Activated gamma-delta T cell (primary cell): ENCODE measurements at places on chromosomes 1 and 21.
A peak's percentile ranks its signal among the peaks of the same experiment; 100 is the strongest.

GRCh38 chr1:245516284-245516759 is 361.5 kb downstream of the KIF26B start:
- DNase-seq = no peak

GRCh38 chr1:7760245-7760644 is 10.9 kb upstream of the VAMP3 start:
- DNase-seq = no peak

GRCh38 chr1:192157067-192157466 is 1.2 kb upstream of the RGS18 start:
- DNase-seq = no peak

GRCh38 chr21:44440241-44441040 is 14.9 kb upstream of the LRRC3 start:
- no peak for DNase-seq

GRCh38 chr1:240314845-240315801 is 223.4 kb downstream of the FMN2 start:
- DNase-seq = no peak

DNA sequence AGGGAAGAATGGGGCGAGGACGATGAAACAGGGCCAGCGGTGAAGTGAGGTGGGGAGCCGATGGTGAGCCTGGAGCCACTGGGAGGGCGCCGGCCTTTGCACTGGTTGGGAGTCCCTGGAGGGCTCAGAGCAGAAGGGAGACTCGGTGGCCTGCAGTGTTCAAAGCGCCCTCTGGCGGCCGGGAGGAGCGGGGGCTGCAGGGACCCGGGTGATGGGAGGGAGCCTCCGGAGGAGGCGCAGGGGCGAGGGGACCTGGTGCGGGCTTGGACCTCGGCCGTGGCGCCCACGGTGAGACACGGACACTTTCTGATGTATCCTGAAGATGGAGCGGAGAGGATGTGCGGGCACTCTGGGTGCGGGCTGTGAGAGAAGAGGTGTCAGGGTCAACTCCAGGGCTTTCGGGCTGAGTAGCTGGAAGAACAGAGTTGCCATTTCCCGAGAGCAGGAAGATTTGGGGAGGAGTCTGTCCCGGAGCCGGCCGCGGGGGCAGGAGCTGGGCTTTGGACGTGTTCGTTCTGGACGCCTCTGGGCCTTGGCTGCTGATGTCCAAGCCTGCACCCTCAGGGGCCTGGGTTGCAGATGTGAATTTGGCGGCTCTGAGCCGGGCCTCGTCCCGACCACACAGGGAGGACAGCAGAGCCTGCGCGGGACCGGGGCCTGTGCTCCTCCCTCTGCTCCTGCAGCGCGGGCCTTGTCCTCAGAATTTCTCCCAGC is 29.7 kb downstream of the HEYL start:
- DNase-seq = no peak

DNA sequence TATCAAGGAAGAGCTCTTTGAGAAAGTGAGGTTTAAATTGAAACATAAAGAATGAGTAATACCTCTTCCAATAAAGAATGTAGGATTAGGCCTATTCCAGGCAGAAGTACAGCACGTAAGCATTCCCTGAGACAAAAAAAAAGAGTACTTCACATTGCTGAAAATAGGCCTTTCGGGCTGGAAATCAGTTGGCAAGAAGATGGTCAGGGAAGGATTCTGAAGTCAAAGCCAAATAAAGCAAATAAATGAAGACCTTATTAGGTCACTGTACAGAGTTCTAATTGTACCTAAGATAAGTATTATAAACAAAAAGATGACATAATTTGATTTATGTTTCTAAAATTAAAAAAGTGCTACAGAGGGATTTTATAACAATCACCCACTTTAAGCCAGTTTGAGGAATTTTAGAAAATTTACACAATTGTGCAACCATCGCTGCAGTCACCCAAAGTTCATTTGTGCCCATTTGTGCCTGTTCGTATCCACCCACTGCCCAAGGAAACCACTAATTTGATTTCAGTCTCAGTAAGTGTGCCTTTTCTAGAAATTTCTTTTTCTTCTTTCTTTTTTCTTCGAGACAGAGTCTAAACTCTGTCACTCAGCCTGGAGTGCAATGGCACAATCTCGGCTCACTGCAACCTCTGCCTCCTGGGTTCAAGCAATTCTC is 58.6 kb downstream of the FMO4 start:
- no peak for DNase-seq

GRCh38 chr1:208919371-208919770 is 664.1 kb upstream of the CAMK1G start:
- DNase-seq = no peak

DNA sequence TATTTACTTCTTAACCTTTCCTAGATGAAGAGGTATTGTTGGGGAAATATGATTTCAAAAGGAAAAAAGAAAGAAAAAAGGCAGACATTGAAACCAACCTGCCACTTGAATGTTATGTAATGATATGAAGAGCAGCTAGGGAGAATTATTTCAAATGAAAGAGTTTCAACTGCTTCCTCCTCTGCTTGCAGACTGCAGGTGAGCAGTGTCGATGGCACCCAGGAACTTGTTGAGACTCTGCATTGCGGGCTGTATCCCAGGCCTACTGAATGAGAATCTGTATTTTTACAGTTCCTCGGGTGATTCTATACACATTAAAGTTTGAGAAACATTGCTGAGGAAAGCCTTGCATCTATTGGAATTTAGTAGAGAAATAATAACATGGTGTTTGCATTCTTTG is 3.7 kb upstream of the RUNX1 start:
- no peak for DNase-seq

DNA sequence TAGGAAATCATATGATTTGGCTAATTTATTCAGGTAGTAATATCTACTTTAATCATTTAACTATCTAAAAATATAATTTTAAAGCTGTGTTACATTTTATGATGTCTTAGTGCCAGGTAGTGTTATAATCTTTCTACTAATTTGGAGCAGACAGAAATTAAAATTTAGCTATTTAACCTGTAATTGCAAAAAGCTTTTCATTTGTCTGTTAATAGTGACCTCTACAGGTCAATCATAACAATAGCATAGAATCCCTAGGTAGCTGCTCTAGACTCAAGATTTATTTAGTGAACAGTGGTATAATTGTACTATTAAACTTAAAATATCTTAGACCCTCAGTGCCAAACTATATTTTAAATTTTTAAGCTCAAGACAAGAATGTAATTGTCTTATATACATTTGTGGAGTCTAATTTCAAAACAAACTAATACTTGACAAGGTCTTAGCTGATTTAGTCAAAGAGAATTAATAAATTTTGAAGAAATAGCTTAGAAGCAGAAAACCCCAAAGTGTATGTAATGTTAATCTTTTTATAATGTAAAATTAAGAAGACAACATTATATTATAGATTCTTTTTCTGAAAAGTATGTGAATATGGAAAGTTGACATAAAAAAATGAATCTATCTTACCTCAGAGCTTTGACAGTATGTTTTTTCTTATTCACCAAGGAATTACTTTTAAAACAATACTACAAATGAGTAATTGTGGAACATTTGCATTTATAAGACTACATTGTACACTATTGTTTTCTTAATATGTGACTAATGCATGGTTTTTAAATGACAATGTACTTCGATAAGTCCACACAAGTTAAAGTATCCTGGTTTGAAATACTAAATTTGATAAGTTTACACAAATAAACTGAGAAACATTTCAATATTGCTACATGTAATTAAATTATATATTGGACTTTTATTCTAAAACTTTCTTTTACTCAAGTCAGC is 64.1 kb upstream of the RNPC3 start:
- no peak for DNase-seq

- no peak for DNase-seq
These were observed 61.0 kb upstream of the ADARB1 start for GRCh38 chr21:45013260-45013841.

DNA sequence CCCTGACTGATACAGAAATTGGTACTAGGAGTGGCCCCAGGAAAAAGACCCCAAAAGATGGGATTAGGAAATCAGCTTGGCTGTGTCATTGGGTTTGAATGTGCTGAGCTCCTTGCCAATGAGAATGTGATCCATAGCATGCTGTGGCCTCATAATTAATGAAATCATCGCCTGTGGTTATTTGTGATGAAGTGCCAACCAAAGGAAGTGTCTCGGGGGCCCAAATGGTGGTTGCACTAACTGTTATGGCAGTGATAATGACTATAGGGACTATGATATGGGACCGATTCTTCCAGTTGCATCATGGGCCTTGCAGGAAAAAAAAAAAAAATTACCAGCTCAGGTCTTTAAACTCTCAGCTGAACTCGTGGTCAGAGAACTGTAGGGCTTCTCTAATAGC is 15.4 kb upstream of the ZDHHC18 start:
- no peak for DNase-seq

- no peak for DNase-seq
These were observed 470.5 kb downstream of the LTN1 start for GRCh38 chr21:28522014-28522799.

- peak; percentile 52 for DNase-seq
These were observed 11.1 kb upstream of the S100A11 start for GRCh38 chr1:152047730-152048415.

- DNase-seq = no peak
These were observed 462.9 kb upstream of the ADAMTS5 start for GRCh38 chr21:27429710-27430341.

DNA sequence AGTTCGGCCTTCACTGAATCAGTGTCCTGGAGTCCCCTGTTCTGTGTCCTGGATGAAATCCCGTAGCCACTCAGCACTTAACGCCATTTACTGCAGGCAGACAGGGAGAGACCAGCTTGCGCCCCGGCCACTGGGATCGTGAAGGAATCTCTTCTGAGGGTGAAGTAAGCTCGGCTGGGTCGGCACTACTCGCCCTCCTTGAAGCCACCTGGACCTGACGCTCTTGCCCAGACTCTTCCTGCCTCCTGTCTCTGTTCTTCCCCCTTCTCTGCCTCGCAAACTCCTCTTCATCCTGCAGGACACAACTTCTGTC is 99.9 kb upstream of the ZBTB40 start:
- DNase-seq = no peak

GRCh38 chr1:90198616-90199332 is 203.9 kb downstream of the ZNF326 start:
- no peak for DNase-seq

- DNase-seq = no peak
These were observed 10.6 kb downstream of the CNR2 start for GRCh38 chr1:23902321-23903278.

- DNase-seq = no peak
These were observed 3.5 kb downstream of the SIPA1L2 start for GRCh38 chr1:232626452-232626851.

DNA sequence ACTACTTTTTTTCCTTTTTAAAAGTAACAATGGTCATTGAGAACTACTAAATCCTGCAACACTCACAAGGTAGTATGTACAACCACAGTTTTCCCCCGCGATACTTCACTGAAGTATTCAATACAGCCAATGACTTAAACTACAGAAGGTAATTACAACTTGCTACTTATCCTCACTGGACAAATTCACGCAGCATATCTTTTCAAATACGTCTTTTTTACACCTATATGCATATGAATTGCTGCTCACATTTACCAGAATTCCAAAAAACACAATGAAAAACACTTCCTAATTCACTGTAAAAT is 12.4 kb downstream of the NRIP1 start:
- DNase-seq = no peak

DNA sequence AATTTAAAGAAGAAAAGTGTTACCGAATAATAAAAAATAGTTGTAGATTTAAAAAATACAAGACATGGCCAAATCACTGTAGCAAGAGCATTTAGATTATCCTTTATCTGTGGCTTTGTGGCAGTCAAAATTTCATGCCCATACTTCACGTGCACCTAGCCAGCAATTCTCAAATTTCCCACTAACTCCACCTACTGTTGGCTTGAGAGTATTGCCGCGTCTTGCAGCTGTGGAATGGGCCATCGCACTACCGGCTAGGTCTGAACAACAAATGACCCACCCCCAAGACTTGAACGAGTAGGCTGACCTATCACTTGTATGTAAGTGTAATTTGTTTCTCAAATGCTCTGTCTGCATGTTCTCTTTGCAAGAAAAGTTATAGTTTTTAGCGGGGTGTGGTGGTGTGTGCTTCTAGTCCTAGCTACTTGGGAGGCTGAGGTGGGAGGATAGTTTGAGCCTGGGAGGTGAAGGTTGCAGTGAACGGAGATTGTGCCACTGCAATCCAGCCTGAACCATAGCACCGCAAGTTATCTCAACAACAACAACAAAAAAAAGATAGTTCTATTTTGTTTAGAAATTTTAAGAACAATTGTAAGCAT is 4.1 kb downstream of the KRTAP13-4 start:
- DNase-seq = no peak

DNA sequence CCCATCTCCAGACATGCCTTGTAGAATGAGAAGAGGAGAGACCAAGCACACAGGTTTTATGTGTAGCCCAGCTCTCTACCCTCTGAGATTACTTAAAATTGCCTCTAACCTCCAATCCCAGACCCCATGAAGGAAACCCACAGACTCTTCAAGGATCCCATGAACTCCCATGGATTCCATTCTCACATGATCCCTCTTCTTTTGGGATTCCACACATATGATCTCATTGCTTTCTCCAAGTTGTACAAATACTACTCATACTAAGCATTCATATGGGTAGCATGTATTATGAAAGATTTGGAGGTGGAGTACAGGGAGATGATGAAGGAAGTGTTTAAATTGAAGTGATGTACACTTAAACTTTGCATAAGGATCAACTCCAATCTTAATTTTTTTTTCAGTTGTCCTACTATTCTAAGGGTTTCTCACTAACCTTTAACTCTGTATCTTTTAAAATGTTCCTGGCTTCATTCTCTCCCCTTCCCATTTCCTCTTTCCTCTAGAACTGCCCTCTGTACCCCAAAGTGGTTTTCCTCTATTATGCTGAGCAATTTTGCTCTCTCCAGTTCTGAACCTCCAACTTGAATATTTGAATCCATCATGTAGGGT is 41.6 kb downstream of the MFSD2A start:
- no peak for DNase-seq

GRCh38 chr1:50981741-50982140 is 11.7 kb downstream of the CDKN2C start:
- DNase-seq = no peak

DNA sequence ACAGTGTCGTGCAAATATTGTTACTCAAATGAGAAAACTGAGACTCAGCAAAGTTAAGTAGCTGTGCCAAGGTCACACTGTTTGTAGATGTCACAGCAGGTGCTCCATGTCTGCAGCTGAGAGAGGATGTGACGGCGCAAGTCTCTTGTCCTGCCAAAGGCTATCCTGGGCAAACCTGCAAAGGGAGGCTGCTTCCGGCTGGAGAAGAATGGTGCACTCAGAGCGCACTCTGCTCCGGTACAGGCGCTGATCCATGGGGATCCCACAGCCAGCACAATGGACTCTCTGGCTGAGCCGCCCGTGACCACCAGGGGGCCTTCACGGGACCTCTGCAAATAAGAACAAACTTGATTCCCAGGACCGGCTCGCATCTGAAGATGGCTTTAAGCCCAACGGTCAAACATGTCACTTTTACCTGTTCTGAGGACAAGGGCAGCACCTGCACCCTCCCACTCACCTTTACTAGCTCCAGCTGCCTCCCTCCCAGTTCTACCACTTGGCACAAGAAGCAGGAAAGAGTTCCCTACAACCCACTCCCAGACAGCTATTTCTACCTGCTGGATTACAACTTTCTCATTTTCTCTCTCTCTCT is 21.9 kb downstream of the RD3 start:
- DNase-seq = no peak

GRCh38 chr1:32028746-32029145 is 15.1 kb downstream of the KHDRBS1 start:
- DNase-seq = no peak
